HFF-Myc (cell line): ENCODE measurements at places on chromosomes 7 and 10.
A peak's percentile ranks its signal among the peaks of the same experiment; 100 is the strongest.

GRCh38 chr10:8331896-8332729 is 277.6 kb downstream of the GATA3 start:
- DNase-seq: peak; percentile 2

- no peak for DNase-seq
Observed at GRCh38 chr10:22158426-22158825, 59.4 kb downstream of the EBLN1 start.

DNA sequence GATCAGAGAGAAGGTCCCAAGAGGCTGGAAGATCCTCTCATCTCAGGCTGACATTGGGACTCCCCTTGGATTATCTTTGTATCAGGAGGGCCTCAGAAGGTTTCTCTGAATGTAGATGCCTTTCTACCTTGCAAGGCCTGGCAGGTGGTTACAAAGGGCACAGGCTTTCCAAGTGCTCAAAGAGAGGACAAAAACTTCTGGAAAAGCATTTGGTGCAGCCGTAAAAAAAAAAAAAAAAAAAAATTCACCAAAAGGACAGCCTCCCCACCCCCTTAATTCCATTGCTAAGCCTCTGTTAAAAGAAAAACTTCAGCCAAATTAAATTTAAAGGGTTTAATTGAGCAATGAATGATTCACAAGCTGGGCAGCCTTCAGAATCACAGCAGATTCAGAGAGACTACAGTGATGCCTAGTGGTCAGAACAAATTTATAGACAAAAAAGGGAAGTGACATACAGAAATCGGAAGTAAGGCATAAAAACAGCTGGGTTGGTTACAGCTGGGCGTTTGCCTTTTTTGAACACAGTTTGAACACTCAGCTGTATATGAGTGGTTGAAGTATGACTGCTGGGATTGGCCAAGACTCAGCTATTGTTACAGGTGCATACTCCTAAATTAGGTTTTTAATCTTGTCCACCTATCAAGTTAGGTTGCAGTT is 42.5 kb upstream of the LRGUK start:
- no peak for DNase-seq

- DNase-seq: no peak
Observed at GRCh38 chr7:149147752-149148653, 750 bp downstream of the ZNF398 start.
